ENCODE measurements at places on chromosomes 2 and 18.

DNA sequence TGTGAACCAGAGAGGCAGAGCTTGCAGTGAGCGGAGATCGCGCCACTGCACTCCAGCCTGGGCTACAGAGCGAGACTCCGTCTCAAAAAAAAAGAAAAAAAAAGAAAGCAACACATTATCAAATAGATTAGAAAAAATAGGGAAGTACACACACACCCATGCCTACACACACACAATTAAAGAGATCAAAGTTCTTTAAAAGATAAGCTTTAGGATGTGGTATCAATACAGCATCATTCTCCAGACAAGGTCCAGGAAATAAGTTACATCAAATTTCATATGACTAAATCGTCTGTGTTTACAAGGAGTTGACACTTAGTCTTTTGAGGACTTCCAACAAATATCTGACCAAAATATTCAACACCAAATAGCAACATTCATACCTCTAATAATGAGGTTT lies 25.7 kb downstream of the PGAP1 start:
- no peak for DNase-seq
- H3K27ac ChIP-seq = no peak overlapping the region
- no peaks in the 10 kb centered on the region for H3K27me3 ChIP-seq
- H3K4me1 ChIP-seq = no peaks in the 10 kb centered on the region
- peaks cover 5% of the 10 kb centered on the region for H3K36me3 ChIP-seq

DNA sequence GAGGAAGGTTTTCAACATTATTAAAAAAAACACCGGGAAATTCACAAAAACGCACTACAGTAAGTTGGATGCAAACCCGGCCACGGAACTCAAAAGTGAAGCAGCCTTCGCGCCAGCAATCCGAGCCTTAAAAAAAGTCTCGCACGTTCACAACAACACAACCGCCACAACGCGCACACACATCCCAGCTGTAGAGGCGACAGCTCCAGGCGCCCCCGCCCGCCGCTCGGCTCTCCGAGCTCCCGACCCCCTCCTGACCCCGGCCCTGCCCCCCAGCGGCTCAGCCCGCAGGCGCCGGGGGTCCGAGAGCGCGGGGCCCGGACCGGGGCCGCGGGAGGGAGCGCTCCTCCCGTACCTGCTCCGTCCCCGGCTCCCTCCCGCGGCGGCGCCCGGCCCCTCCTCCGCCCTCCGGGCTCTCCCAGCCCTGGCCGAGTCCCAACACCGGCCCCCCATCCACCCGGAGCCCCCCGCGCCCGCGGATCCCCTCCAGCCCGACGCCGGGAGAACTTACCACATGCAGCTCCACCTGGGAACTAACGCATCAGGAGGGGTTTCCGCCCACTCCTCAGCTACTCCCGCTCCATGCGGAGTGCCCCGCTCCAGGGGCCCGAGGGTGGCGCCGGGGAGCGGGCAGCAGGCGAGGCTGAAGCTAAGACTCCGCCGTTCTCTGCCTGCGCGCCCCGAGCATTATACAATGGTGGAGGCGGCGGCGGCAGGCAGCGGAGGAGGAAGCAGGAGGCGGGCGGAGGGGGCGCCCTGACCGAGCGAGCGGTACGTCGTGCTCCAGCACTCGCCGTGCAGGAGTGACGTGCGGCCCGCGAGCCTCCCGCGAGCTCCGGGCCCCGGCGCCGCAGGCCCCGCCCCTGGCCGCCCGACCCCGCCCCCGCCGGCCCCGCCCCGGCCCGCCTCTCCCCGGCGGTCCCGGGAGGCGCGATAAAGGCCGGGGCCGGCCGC lies at the start of gene SERTAD2:
SERTAD2 (minus strand) TSS at position 805 of the 954 bp plus-strand sequence. CDS start 17,042 bp downstream, outside the sequence.
- peak within 1 kb of the TSS; percentile 78 for H3K4me3 ChIP-seq
- peak within 1 kb of the TSS; percentile 99 for H3K27ac ChIP-seq
- H3K27me3 ChIP-seq = no peaks in the 10 kb centered on the region
- peak; percentile 92 for DNase-seq

- H3K4me1 ChIP-seq = peaks cover 2% of the 10 kb centered on the region
- peak overlapping the region; percentile 18 for H3K27ac ChIP-seq
- DNase-seq = no peak
Observed at GRCh38 chr2:160076914-160077313, 14.5 kb upstream of the PLA2R1 start.

DNA sequence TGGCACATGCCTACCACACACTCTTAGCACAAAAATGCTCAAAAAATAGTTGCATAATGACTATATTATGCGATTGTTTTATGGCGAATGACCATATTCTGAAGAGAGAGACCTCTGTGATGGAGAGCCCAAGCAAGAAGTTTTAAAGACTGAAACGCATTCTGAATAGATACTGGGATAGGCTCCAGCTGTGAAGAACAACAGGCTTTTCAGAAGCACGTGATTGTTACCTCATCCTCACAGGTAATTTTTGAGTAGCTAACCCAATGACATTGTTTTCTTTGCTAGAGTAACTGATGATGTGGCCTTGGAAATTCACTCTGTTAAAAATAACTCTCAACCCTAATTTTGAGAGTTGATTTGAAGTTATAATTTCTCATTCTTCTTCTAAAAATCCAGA lies 2.0 kb upstream of the DDX18 start:
- no peak overlapping the region for H3K27ac ChIP-seq
- H3K4me1 ChIP-seq = peaks cover 6% of the 10 kb centered on the region
- H3K27me3 ChIP-seq = no peaks in the 10 kb centered on the region
- DNase-seq = no peak
- no peak overlapping the region for H3K4me3 ChIP-seq

- H3K27ac ChIP-seq = no peak overlapping the region
- no peak overlapping the region for H3K4me3 ChIP-seq
- peaks cover 7% of the 10 kb centered on the region for H3K4me1 ChIP-seq
Observed at GRCh38 chr2:73172963-73173362, 29.4 kb upstream of the NOTO start.

GRCh38 chr2:26333293-26333692 lies 12.7 kb upstream of the SELENOI start:
- H3K36me3 ChIP-seq = no peaks in the 10 kb centered on the region
- peak; percentile 35 for DNase-seq
- H3K27ac ChIP-seq = no peak overlapping the region
- no peak overlapping the region for H3K4me3 ChIP-seq

DNA sequence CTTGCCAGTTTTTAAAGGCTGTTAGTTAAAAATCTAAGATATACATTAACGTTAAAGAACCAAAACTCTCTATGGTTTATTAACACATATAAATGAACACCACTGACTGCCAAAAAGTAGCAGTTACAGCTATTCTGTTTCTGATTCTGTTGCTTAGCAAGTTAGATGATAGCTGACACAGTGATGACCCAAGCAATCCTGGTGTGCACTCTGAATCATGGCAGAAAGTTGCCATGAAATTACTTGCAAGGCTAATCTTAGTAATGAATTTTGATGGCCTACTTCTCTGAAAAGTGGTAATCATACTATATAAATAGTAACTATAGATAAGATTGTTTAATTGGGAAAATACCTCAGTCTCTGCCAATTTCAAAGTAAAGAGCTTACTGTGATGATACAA lies 57.7 kb downstream of the ROCK2 start:
- no peaks in the 10 kb centered on the region for H3K27me3 ChIP-seq
- no peak overlapping the region for H3K4me3 ChIP-seq
- H3K4me1 ChIP-seq = no peaks in the 10 kb centered on the region
- DNase-seq = no peak

DNA sequence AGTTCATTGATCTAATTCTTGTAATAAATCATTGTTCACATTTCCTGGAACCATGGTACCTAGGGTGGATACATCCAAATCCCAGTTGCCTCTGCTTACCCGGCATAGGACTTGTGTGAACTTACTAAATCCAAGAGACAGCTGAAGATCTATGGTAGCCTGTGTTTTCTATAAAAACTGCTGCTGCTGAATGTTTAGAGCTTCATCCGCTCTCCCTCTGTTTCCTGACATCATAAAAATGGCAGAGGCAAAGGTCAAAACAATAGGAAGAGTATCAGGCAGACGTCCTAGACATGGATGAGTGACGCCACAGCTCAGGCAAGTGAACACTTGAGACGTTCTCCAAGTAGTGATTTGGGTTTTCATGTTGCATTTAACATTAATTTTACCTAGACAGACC lies 258.3 kb downstream of the ALPK2 start:
- peaks cover 84% of the 10 kb centered on the region for H3K36me3 ChIP-seq
- H3K4me1 ChIP-seq = no peaks in the 10 kb centered on the region
- no peak overlapping the region for H3K4me3 ChIP-seq
- no peaks in the 10 kb centered on the region for H3K27me3 ChIP-seq
- peak; percentile 52 for DNase-seq

GRCh38 chr2:131827481-131828163 lies 299.9 kb downstream of the CCDC74A start:
- peak; percentile 71 for DNase-seq
- H3K36me3 ChIP-seq = no peaks in the 10 kb centered on the region
- H3K27me3 ChIP-seq = no peaks in the 10 kb centered on the region
- no peak overlapping the region for H3K4me3 ChIP-seq

GRCh38 chr2:164388511-164388910 lies 232.8 kb downstream of the GRB14 start:
- H3K27ac ChIP-seq = no peak overlapping the region
- no peaks in the 10 kb centered on the region for H3K27me3 ChIP-seq
- DNase-seq = no peak
- H3K4me1 ChIP-seq = no peaks in the 10 kb centered on the region
- no peak overlapping the region for H3K4me3 ChIP-seq
